ENCODE measurements at places on chromosomes 5 and 9.

DNA sequence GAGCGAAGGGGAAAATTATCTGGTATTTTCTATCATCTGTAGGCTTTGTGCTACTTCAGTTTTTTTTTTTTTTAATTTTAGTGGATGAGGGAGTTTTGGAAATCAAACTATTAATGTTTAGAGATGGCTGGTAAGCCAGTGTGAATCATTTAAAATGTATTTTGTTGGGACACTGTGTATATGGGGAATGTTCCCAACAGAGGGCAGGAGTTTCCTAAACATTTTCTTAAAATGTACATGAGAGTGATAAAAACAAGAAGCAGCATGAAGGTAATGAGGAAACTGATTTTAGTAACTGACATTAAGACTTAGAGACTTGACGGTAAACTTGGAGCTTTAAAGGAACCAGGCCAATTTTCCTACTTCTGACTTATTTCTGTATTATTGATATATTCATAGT lies 68.2 kb upstream of the ITGA2 start:
- no peak for DNase-seq

DNA sequence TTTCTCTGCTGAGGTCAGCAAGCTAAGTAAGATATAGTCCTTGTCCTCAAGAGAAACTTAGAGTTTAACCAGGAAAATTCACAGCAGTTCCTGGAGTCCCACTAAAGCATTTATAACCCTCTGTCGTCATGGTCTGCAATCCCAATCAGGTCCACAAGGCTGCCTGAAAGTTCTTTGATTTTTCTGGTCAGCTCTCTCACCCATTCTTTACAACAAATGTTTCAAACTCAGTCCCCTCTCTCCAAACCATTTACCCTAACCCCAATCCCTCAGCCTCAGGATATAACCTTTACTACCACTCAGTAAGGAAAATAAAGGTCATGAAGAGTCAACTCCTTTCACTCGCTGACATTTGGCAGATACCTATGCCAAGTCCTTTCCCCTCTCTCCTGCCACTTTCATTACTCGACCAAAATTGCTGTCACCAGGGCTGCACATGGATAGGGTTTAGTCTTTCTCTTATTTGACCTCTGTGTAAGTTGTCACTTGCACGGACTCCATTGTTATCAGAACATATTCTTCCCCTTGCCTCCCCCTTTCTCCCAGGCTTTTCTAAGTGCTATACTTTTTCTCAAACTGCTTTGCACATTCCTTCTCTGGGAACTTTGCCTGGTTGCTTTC lies 936.6 kb downstream of the NR2F1-AS1 start:
- no peak for DNase-seq

DNA sequence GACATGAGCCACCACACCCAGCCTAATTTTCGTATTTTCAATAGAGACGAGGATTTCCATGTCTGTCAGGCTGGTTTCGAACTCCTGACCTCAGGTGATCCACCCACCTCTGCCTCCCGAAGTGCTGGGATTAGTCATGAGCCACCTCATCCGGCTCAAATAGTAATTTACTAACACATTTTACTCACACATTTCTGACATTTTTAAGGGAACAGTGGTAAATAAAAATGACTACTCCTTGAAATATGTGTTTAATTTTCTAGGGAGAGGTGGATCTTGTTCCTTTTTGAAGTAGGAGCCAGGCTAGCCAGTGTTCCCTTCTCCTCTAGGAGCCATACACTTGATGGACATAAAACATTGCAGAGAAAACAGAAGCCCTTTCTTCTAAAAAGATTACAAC lies 55.2 kb upstream of the ERBIN start:
- no peak for DNase-seq

DNA sequence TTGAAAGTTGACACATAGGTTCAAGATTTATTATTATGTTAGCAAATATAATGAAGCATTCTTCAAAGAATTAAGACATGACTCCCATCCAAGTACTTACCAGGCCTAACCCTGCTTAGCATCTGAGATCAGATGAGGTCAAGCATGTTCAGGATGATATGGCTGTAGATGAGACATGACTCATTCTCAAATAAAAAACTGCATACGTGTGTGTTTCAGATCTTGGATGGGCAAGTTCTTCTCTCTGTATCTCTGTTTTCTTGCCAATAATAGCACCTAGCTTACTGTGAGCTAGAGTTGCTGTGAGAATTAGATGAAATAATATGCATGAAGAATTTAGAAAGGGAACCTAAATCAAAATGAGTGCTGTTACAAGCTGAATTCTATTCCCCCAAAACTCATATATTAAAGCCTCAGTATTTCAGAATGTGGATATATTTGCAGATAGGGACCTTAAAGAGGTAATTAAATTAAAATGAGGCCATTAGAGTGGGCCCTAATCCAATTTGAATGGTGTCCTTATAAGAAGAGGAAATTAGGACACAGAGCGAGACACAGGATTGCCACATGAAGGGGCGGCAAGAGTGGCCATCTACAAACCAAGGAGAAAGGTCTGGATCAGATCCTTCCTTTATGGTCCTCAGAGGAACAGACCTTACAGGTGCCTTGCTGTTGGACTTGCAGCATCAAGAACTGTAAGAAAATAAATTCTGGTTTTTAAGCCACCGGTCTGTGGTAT lies 146.2 kb downstream of the MARCHF11 start:
- DNase-seq = no peak

DNA sequence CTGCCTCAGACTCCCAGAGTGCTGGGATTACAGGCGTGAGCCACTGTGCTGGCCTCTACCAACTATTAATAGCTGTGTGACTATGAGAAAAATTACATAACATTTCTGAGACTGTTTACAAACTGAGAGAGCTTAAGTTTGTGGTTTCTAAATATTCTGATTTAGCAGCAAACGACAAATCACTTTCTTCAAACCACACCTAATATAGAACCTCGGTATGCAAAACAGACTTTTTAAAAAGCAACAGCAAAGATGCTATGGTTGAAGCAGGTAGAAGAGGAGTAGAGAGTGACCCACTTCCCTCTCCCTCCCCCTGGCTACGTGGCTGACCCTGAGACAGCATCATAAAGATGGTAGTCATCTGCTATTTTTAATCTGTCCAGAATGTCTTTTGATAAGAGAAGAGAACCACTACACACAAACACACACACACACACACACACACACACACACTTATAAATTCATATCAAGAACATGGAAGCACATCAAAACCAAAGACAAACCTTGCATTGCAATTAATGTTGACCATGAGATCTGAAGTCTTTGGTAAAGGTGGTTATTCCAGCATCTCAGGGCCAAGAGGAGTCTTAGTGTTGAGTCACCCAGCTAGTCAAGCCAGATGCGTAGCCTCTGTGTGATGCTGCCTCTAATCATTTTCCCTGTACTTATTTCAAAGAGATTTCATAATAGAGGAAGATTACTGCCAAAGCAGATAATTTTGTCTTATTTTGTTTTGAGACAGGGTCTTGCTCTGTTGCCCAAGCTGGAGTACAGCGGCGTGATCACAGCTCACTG lies 58.1 kb upstream of the TMEM215 start:
- no peak for DNase-seq

DNA sequence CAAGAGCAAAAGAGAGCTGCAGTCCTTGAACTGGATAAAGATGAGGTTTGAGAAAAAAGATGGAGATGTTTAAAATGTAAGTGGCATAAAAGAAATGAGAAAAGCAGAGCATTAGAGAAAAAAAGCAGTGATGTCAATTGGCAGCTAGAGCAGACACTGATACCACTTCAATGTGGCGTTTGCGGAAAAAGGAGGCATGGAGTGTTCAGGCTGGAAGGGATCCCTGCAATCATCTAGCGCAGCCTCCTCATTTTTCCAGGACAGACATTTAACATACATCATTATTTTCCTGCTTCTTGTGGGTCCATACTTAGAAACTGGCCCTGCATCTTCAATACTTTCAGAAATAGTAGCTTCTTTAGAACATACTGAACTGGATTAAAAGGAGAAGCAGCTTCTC lies 563.8 kb downstream of the PTPRD start:
- DNase-seq = no peak

- no peak for DNase-seq
Measured at GRCh38 chr5:167867281-167867680, 424.2 kb upstream of the WWC1 start.

Data from neural crest cell (in vitro differentiated cells).